ENCODE measurements at places on chromosomes 7 and 10. TPM values are rescaled to one million over a fixed set of nuclear protein-coding genes. Genes with fewer than 3 reads are reported as not detected.

Gene CTBP2
- 148 TPM for total RNA-seq

Gene RBP3
- not detected for total RNA-seq

Gene BLOC1S2
- 35.1 TPM for total RNA-seq

Gene AHR
- 189 TPM for total RNA-seq

GRCh38 chr10:14036233-14036632 lies 294.5 kb downstream of the FRMD4A start:
- DNase-seq: peak; percentile 55

DNA sequence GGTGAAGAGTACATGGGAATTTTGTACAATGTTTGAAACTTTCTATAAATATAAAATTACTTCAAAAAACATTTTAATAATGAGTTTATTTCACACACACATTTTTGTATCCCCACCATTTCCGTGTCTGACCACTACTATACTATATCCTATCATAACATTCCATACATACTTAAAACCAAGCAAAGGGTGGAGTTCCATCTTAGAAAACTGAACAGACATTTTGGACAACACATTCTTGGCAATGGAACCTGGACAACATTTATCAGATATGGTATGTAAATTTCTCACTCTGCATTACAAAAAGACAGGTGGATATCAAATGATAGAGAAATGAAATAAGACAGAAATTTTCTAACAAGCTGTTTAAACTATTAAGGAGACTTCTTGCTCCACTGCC lies 168.9 kb downstream of the TWIST1 start:
- DNase-seq: no peak

DNA sequence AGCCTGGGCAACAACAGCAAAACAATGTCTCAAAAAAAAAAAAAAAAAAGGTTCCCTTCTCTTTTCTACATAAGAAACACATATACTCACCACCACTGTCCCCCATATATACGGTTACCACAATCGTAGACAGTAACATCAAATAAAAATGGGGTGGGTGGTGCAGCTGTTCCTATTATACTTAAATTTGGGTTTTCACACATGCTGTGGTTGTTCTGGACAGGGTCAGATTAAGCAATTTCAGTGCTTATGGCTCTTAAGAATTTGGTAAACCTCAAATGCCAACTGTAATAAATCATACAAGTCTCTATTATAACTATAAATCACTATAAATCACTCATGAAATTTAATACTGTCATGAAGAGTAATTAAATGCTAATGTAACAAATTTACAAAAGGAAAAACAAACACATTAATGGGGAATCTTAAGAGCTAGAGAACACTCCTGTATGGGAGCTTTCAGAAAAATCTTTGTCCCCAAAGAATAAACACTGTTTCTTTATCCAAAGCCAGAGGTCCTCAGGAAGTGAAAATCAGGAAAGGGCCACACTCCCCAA lies 143.6 kb downstream of the GLI3 start:
- no peak for DNase-seq

DNA sequence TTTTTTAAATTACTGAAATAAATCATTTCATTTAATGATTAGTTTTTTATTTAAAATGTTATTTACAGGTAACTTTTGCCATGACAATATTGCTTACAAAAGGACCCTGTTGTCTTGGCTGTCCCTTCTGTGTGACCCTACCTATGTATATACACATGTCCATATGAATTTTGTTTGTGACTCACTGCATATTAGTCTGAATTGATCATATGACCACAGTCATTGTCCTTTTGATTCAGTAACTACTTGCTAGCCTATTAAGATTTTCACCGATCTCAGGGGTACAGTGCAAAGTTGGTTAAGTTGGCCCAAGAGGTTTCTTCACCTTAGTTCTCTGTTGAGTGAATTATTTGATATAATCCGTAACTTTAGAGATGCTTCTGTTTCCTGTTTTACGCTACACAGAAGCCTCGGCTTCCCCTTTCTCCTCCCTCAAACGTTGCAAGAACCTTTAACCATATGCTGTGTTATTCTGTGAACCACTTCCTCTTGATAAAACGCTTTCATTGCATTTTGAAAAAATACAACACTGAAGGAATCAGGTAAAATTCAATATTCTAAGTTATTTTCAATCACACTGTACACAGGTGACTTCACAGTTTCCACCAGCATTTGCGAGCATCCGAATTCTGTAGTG lies 43.9 kb downstream of the APBB1IP start:
- no peak for DNase-seq

GRCh38 chr10:110411047-110411410 lies 86.7 kb upstream of the DUSP5 start:
- DNase-seq: peak; percentile 56

DNA sequence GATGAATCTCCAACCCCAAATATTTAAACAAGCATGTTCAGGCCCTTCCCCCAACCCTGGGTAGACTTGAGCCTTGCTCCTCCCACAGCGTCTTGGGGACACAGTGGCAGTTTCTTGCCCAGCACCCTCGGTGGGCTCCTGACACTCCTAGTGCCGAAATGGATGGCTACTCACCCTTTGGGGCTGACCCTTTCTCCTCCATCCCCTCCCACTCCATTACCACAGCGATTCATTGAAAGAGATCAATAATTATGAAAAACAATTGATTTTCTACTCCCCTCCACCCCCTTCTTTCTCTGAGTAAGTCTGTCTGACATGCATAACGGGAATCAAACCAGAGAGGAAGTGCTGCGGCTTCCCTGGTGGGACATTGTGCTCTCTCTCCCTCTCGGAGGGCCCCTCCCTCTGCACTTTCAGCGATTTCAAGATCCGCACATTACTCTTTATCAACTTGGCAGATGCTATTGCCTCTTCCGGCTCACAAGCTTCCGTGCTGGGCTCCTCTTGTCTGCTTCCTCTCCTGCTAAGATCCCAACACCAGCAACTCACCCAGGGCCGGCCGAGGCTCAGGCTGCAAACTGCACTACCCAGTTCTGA lies 79.0 kb upstream of the PLXNA4 start:
- DNase-seq: peak; percentile 26

DNA sequence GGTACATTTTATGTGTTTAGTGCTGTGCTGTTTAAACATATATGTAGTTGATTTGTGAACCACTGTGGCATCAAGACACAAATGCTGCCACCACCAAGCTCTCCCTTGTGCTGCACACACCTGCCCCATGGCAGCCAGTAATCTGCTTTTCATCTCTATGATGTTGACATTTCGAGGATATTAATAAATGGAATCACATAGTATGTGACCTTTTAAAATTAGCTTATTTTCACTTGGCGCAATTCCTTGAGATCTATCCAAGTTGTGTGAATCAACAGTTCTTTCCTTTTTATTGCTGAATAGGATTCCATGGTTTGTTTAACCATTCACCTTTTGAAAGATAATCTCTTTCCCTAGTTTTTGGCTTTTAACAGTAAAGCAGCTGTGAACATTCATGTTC lies 73.1 kb downstream of the BMPR1A start:
- no peak for DNase-seq

GRCh38 chr7:127447326-127447945 lies 54.9 kb upstream of the ZNF800 start:
- peak; percentile 64 for DNase-seq

DNA sequence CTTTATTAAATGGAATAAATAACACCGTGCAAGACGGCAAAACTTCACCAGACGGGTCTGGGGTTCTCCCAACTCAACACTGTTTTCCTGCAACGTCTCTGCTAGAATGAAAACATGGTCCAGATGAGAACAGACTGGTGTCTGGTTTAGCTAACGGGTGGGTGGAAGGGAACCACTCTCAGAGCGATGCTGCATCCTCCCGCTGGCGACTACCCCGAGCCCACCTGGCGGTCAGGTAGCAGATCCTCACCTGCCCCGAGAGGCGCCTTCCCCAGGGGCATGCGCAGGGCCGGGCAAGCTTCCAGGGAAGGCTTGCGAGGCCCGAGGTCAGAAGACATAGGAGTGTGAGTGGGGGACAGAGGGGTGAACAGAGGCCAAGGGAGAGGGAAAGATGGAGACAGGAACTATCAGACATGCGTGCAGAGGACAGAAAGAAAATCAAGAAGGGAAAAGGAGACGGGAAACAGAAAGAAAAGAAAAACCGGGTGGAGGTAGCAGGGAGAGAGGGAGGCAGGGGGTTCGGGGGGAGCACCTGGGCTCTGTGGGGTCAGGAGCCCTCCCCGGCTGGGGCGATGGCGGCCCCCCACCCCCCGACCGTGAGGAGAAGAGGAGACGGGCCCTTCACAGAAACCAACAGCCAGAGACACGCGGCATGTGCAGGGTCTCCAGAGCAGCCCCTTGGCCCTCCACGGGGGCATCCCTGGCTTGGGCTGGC lies 222.0 kb downstream of the MAD1L1 start:
- DNase-seq: no peak

- no peak for DNase-seq
Observed at GRCh38 chr10:122154545-122155366, 116.3 kb upstream of the BTBD16 start.

DNA sequence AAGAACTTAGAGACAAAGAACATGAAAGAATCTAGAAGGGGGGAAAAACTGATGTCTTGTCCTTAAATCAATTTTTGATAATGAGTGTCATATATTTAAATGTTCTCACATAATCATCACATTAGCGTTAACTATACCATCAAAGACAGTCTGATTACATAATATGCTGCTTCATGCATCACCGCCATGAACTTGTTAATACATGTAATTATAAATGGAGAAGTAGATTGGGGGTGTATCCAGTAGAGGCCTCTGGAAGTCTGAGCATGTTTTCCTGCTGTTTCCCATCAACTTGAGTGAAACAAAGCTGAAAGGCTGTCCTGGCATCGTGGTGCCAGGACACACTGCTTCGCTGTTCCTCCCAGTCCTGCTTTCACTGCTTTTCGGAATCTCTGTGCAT lies 48.2 kb downstream of the PRLHR start:
- no peak for DNase-seq

DNA sequence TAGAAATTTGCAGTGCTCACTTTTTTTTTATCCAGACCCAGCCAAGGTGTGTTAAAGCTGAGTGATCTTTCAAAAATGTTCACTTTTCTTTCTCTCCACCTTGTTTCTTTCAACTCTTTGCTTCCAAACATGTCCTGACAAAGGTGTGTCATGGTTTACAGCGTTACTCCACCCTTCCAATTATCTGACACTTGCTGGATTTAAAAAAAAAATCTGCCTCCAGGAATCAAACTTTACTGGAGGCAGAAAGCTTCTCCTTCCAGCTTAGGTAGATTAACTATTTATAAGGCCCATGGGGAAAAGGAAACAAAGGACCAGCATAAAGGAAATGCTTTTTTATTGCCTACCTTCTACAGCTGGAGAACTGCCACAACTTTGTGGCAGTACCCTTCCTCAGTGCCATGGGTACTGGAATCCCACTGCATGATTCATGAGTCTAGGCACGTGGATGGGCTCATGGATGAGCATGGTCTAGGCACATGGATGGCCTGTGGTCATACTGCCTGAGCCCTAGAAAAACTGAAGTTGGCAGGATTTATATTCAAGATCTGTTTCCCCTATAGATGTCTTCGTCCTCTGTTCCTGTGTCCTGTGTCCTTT lies at the start of gene COL17A1:
COL17A1 (minus strand) TSS at position 80 of the 600 bp plus-strand sequence. CDS start 5,207 bp downstream, outside the sequence.
- peak; percentile 8 for DNase-seq

DNA sequence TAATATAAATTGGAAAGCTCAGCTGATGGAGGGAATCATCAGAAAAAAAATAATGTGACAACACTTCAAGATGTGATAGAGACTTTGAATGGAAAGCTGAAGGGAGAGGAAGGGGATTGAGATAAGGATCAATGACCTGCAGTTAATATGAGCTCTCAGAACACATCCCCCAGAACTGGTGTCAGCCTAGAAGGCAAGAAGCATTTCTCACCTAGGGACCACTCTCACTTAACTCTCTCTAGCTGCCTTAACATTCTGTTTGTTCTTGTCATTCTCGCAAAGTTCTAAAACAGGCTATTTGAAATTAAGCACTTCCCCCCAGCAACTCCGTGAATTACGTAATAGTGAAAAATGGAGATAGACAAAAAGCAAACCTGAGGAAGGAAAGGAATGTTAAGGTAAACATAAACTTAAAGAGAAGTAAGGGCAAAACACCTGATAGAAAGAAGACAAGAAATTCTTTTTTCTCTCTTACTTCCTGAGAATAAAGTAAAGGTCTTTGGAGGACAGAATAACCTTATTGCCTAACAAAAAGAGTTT lies 1.2 kb upstream of the MPP7 start:
- no peak for DNase-seq

- DNase-seq: no peak
Observed at GRCh38 chr7:155073922-155074321, 3.8 kb downstream of the HTR5A start.

DNA sequence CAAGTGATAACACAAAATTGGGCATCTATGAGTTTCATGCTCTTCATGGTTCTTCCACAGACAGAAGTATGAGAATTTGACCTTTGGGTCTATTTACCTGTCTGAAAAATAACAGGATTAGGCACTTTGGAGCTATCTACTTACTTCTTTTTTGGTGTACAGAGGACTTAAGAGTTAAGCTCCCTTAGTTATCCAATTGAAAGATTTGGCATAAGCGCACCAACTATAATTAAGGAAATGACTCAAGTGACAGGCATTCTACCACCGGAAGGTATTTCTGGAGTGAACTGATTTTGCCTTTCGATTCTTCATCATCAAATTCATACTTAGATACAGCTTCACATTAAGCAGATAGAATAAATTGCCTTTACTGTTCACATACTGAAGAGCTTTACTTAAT lies 43.9 kb downstream of the IFIT5 start:
- peak; percentile 79 for DNase-seq

DNA sequence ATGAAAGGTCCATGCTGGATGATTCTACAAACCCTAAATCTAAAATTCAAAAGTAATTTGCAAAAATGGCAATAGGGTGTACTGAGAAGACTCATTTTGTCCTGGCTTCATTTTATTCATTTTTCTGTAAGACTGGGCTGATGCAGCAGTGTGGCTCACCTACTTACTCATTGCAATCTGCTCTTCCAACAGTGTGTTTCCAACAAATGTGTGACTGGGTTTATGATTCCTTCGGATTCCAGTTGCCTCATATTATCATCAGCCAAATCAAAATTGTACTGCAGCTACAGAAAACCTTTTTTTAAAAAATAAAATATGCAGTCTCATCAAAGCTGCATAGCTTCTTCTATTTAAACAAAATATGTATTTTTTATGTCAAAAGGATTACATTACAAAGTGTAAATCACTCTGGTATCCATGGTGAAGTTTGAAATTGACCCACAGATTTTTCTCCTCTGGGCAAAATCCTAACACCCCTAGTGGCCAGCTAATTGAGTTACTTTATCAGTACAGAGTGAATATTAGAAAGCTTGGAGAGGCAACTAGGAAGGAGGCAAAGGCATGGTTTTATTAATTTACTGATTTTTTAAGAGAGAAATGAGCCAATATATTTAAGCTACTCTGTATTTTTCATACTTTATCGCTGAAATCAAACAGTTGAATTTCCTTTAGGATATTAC lies 390.3 kb downstream of the MAGI2 start:
- DNase-seq: no peak

GRCh38 chr7:56256108-56256507 lies 139.9 kb upstream of the NUPR2 start:
- DNase-seq: no peak

GRCh38 chr10:93412801-93413200 lies 69.3 kb downstream of the MYOF start:
- no peak for DNase-seq

GRCh38 chr7:15737601-15738000 lies 51.1 kb upstream of the MEOX2 start:
- peak; percentile 89 for DNase-seq

Data from dermis blood vessel endothelial cell (primary cell).